ENCODE measurements at places on chromosomes 13 and 19.

DNA sequence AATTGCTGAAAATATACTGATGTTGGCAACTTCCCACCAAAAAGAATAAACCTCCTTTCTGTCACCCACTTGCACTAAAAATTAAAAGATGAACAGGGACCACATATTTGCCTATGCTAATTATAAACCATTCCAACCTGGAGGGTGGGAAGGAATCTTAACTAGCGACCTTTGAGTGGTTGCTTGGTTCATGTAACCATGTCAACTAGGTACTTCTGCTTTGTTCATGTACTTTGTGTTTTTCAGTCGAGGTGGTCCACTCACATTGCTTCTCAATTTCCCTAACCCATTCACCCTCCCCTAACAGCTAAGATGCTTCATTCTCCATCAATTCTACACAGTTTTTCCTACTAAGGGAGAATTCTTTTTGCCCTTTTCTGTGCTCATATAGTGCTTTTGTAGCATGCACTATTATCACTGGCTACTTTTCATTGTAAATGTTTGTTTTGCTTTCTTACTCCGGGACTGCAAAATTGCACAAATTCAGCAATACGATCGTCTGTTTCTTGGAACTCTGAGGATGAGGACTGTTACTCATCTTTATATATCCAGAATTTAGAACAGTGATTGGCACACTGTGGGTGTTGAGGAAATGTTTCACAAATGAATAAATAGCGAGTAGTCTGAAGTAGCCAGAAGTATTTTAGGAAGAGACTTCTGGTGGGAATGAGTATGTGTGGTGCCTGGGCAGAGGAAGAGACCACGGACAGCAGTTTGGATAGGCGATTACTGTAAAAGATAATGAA is 187.5 kb downstream of the GPC6 start:
- DNase-seq, result no peak

DNA sequence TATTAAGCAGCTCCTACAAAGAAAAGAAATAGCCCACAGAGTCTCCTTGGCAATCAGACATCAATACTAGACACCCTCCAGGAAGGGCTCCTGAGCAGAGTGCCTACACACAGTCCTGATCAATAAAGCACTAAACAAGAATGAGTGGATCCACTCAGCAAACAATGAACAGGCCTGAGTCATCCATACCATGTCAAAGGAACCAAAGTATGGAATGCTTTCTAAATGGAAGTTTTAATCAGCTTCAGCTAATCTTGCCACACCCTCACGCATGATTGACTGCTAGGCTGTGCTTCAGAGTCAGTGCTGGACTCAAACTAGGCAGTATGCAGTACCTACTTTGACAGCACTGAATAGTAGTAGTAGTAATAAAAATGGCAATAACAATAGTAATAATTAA is 392.7 kb upstream of the HTR2A start:
- DNase-seq, result no peak

- no peak for DNase-seq
Observed at GRCh38 chr13:54390841-54391240, 1362.2 kb downstream of the OLFM4 start.

- no peak for DNase-seq
Observed at GRCh38 chr13:63696055-63696454, 2280.4 kb upstream of the PCDH20 start.

Data from dorsolateral prefrontal cortex (tissue), 122 donors.